ENCODE measurements at places on chromosomes 7 and 10.
A peak's percentile ranks its signal among the peaks of the same experiment; 100 is the strongest.

DNA sequence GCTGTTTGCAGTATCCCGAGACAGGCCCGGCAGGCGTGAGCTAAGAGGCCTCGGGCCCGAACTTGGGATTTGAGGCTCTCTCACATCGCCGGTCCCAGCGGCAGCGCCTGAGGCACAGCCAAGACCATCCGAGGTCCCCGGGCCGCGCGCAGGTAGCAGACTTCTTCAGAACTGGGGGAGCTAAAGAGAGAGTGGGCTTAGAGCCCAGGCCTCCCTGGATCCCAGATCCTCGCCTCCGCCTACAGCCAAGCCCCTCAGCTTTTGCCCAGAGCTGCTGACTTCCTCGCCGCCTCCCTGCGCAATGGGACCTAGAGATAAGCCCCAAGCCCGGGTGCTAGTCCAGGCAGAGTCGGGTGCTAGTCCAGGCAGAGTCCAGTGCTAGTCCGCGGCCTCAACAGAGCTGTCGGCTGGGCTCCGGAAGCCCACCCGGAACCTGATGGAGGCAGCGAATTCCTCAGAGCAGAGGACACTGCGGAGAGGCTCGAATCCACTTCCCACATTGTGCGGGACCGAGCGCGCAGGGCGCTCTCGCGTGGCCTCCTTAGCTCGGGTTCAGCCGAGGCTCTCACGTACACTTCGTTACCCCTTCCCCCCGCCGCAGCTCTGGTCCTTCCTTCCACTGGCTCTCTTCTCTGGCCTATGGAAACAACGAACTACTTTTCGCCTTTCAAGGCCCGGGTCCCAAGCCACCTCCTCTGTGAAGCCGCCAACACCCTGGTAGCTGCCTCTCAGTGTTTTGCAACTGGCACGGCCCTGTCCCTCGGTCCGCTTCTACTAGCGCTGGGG is 5.8 kb downstream of the LBX1 start:
- DNase-seq, result no peak

GRCh38 chr7:118109607-118110006 is 74.4 kb upstream of the LSM8 start:
- DNase-seq, result no peak

DNA sequence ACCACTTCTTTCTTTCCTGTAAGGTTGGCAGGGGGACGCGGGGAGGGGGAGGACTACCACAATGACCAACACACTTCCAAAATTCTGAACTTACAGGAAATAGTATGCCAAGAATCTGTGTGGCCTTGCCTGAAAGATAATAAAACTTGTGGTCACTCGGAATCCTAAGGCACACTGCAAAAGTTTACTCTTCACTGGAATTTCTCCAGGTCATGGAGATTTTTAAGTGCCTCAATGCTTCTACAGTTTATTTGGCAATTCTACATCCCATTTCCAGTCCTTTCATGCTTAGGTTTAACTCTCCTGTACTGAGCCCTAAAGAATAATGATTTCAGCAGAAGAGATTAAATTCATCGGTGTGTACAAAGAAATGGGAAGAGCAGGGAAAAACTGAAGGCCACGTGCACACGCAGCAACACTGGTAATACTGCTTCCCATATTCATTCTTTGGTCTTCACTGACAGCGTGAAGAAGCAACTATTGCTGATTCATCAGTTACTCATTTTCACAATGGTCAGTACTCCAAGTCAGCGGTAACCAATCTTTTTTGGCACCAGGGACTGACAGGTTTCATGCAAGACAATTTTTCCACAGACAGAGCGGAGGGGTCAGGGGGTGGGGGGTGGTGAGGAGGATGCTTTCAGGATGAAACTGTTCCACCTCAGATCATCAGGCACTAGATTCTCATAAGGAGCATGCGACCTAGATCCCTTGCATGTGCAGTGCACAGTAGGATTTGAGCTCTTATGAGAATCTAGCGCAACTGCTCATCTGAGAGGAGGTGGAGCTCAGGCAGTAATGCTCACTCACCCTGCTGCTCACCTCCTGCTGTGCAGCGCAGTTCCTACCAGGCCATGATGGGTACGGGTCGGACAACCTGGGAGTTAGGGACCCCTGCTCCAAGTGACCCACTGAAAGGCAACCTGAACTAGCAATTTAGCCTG is 9.8 kb downstream of the LARP4B start:
- peak; percentile 60 for DNase-seq

DNA sequence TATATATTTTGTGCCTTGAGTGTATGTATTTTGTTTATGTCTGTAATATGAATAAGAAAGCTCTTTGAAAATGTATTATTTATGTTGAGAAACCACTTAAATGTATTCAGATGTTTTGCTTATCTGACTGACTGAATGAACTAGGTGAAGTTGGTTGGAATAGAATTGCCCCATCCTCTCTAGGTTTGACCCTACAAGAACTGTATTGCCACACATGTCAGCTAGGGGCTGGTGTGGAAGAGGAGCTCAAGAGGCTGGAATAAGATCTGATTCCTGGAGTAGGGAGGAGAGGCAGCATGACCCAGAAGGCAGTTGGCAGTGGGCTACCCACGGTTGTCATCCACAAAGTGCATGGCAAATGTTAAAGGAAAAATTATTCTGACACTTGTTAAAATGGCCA is 9.1 kb downstream of the SSMEM1 start:
- DNase-seq, result no peak

DNA sequence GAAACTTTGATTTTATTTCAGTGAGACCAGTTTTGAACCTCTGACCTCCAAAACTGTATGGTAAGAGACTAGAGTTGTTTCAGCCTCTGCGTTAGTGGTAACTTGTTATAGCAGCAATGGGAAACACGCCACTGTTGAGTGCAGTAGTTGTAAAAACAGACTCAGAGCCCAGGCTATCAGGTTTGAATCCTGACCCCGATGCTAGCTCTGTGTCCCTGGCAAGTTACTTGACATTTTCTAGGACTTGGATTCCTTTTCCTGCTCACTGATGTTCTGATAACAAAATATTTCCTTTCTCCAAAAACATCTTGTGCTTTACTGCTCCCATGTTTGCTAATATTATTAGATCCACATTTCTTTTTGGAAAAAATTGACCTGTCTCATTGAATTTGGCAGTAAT is 131.0 kb downstream of the PLXDC2 start:
- DNase-seq, result no peak

DNA sequence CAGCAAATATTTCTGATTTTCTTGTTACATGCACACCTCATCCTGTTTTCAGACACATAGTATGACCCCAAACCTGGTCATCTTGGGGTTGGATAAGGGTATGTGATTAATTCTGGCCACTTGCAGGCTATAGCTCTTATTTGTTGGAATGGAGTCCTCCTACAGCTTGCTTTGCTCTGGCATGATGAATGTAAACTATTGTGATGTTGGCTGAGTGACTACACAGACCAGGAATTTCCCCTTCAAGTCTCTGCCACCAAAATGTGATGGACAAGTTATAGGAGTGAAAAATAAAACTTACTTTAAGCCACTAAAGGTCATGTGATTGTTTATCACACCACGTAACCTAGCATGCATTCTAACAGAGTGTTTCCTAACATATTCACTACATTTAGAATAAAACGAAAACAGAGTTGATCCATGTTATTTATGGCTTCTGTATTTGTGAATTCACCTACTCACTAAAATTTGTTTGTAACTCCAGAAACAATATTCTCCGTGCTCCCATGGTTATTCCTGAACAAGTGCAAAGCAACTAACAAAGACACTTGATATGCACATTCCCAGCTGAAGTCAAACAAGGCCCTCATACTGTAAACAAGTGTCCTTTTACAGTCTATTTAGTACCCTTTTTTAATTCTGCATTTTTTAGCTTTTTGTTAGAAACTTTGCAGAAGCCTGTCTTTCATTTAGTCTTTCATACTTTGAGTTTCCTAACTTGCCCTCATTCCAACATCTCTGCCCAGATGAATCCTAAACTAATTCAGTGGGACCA is 599.2 kb upstream of the PCDH15 start:
- DNase-seq, result peak; percentile 49

DNA sequence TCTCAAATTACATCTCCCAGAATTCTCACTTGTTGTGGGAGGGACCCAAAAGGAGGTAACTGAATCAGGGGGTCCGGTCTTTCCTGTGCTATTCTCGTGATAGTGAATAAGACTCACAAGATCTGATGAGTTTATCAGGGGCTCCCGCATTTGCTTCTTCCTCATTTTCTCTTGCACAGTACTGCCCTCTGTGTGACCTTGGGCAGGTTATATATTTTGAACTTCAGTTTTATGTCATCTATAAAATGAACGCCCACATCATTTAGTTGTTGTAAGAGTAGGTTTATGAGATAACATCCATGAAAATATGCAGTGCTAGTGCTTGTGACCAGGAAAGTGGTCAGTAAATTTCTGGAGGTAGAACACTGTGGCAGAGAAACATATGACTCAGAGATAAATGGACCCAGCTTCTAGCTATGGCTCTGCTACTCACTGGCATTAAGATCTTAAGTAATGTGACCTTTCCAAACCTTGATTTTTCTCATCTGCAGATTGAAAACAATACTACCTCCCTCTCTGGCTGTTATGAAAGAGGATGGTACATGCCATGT is 44.3 kb downstream of the SCRN1 start:
- DNase-seq, result no peak

DNA sequence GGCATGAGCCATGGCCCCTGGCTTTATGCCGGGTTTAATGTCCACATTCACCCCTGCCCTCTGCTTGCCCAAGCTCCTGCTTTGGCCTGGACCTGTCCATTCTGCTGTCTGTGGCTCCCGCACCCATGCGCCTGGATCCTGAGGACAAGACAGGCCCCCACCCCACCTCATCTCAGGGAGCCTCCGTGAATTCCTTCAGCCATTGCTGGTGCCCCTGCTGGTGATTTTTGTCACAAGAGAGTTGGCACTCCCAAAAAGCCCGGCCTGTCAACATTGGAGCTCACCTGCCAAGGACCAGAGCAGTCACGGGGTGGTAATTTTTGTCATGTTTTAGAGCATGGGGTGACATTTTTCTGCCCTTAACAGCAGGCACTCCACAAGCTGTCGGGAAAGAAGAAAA is 127.5 kb upstream of the PLXNA4 start:
- DNase-seq, result no peak

- DNase-seq, result no peak
Measured at GRCh38 chr10:124477614-124478363, 16.2 kb downstream of the LHPP start.

GRCh38 chr7:119228482-119228881 is 1004.0 kb downstream of the ANKRD7 start:
- DNase-seq, result no peak

- DNase-seq, result no peak
Measured at GRCh38 chr10:69412232-69412790, 4.4 kb downstream of the TACR2 start.

GRCh38 chr10:78042058-78042751 is 8.5 kb downstream of the RPS24 start:
- no peak for DNase-seq

- DNase-seq, result peak; percentile 74
Measured at GRCh38 chr7:36192053-36192824, 39.2 kb downstream of the EEPD1 start.

DNA sequence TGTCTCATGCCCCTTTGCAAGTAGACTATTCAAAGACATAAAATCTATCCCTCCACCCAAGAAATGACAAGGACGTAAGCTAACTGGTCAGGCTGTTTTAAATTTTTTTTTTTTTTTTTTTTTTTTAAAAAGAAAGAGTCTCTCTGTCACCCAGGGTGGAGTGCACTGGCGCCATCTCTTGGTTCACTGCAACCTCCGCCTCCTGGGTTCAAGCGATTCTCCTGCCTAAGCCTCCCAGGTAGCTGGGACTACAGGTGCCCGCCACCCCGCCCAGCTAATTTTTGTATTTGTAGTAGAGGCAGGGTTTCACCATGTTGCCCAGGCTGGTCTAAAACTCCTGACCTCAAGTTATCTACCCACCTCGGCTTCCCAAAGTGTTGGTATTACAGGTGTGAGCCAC is 11.2 kb downstream of the TRA2A start:
- DNase-seq, result peak; percentile 1

GRCh38 chr7:47756636-47757035 is 174.7 kb upstream of the TNS3 start:
- DNase-seq, result no peak
